ENCODE measurements at places on chromosomes 3 and 15.

DNA sequence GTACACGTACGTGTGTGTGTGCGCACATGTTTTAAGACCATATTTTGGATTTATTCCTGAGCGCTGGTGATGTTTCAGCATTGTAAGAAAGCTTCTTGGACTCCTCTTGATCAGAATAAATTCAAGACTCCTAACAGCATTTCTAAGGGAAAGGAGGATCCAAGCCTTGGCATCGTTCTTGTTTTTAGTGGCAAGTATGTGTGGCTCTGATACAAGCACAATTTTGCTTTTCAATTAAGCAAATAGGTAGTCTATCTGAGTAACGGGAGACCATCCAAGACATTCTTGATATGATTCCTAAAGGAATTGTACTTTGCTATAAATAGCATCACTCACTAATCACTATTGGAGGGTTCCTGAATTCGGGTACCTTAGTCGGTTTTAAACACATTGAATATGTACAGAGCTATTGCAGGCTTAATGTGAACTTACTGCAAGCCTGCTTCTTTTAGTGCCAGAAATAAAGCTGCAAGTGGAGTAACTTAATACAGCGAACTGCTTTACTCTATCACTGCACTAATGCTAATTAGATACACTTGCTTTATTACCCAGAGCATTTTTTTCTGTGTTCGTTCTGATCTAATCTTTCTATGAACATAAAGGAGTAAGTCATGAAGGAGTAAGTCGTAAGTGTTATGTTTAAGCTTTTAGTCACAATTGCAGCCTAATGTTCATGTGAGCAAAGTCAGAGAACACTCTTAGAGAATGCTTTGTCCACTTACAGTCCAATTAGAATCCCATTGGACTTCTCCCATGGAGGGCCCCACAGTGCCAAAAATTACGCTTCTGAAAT lies 186.3 kb downstream of the MCTP2 start:
- no peak for DNase-seq

GRCh38 chr15:68500363-68501258 lies 68.6 kb upstream of the ITGA11 start:
- peak; percentile 56 for DNase-seq

DNA sequence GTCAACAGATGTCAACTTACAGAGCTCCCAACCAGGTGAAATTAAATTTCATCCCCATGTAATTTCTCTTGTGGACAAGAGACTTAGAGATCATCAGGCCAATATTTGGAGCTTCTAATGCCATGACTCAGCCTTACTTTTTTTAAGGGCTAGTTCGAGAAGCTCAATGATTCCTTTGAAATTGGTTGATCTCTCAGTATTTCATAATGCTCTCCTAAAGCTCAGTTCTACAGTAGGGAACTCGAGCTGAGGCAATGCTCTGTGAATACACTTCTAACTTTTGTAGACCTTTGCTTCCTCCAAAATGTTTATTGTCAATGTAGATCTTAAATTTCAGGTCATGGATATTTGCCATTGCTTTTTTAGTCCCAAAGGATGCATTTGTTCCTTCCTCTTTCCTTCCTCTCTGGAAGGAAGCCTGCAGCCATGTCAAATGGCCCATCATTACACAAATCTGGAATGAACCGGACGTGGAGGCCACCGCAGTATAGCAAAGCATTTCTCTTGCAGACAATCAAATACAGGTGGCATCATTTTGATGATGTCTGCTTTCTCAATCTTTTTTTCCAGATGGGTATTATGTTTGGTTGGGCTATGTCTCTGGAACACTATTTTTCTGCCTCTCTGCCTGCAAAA lies 28.3 kb downstream of the STARD5 start:
- no peak for DNase-seq

DNA sequence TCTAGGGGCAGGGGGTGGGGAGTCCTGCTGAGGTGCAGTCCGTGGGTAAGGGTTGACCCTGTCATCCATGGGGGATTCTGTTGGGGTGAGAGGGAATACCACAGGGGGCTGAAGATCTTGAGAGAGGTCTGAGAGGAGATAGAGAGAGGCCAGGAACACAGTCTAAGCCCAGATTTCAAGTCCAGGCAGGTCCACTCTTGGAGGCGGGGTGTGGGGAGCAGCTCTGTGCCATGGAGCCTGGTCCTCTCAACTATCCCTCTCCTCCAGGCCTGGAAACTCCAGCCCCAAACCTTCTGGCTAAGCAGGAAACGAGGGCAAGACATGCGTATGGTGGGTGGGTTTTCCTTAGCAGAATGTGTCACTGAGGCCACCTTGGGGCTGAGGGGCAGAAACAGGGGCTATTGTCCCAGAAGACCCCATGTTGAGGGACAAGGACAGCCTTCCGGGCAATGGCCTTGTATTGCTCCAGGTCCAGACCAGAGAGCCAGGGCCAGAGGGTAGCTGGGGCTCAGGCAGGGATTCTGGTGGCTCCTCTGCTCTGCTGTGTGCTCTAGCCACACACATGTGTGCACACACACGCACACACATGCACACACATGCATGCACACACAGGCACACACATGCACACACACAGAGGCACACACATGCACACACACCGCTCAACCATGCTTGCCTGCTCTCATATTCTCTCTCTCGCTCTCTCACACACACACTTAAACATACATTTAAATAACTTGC lies 48.6 kb upstream of the MAGEF1 start:
- DNase-seq, result no peak

DNA sequence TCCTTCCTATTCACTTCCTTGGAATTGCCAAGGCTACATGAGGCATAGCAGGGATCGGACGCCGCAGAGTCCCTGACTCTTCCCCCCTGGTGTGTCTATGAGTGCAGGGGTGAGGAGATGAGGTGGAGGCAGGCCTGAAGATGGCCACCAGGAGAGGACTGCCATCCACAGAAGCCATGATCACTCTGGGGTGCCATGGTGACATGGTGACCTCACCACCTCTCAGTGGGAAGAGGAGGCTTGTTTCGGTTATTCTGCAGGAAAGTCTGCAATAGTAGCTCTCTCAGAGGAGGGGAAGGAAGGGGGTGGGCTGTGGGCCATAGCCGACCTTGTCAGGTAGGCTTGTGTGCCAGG lies 57.0 kb upstream of the LIMD1 start:
- DNase-seq, result no peak

DNA sequence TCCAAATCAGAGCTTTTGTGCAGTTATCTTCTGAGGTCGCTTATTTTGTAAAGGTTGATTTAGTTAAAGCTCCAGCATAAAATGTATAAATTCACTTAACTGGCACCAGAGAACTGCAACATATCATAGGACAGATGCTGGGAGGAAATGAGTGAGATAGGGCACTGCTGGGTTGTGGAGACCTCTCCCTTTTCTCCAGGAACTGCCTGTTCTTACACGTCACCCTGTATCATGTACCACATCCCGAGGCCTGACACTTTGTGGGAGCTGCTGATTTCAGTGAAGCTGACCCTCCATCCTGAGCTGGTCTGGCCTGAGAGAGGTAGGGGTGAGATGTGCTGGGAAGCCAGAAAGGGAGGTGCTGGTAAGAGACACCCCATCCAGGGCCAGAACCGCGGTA lies 213.8 kb upstream of the FEZF2 start:
- DNase-seq, result no peak

DNA sequence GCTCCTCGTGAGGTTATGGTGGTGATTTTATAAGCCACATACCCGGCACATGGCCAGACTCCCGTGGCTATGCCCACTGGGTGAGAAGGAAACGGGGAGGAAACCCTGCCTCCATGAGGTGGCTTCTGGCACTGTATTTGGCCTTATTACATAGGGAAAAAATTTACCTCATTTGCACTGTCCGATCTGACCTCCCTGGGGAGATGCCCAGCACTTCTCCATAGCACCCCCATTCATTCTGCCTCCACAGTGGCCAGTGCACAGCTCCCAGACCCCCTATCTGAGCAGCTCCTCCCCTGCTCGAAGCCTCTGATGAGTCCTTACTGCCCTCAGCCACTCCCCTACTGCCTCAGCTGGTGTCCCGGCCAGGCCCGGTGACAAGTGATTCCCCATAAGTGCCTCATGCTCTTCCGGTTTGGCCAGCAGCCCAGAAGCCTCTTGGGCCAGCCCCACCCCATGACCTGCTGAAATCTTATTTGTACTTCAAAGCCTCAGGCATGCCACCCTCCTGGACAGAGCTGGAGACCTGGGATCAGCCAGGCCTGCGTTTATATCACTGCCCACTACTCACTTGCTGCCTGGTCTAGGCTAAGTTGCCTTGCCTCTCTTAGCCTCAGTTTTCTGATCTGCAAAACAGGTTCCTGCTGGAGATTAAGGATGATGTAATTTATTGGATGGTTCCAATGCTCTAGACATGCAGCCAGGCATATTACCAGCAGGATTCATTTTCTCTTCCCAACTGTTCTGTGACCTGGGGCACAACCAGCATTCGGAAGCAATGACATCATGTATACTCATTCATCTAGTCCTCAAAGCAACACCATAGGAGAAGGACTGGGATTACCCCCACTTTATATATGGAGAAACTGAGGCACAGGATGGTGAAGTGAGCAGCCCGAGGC lies 30.6 kb upstream of the SLC6A6 start:
- DNase-seq, result peak; percentile 46

DNA sequence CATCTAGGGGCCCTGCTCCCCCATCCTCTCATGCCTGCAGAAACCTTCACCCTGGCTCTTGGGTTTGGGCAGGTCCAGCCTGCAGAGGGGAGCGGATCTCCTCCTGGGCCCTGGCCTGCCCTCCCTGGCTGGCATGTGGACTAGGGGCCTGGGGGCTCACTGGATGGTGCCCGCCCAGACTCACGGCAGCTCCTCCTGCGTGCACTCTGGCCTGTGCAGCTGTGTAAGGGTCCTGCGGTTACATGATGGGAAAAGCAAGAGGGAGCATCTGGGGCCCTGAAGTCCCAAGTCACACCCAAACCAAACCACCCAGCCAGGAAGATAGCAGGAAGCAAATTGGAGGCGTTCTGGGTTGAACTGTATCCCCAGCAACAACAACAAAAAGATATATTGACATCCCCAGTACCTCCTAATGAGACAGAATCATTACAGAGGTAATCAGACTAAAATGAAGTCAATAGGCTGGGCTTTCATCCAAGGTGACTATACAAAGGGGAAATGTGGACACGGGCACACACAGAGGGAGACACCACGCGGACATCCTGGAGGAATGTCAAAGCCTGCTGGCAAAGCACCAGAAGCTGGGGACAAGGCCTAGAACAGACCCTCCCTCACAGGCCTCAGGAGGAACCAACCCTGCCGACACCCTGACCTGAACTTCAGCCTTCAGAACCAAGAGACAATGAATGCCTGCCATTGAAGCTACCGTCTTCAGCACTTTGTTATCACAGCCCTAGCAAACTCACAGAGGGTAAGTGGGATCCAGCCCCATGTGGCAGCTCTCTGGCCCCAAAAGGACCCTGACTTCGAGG lies 10.4 kb upstream of the CLK3 start:
- DNase-seq, result no peak

- no peak for DNase-seq
Observed at GRCh38 chr3:189239616-189240015, 67.8 kb downstream of the TPRG1 start.

GRCh38 chr3:131110087-131110486 lies 83.4 kb downstream of the NEK11 start:
- DNase-seq, result no peak

GRCh38 chr3:8452112-8452511 lies 49.5 kb upstream of the LMCD1 start:
- DNase-seq, result no peak

GRCh38 chr3:196073255-196073753 lies 8.6 kb downstream of the TFRC start:
- peak; percentile 79 for DNase-seq

- no peak for DNase-seq
Observed at GRCh38 chr3:63473641-63474166, 178.8 kb upstream of the SNTN start.

DNA sequence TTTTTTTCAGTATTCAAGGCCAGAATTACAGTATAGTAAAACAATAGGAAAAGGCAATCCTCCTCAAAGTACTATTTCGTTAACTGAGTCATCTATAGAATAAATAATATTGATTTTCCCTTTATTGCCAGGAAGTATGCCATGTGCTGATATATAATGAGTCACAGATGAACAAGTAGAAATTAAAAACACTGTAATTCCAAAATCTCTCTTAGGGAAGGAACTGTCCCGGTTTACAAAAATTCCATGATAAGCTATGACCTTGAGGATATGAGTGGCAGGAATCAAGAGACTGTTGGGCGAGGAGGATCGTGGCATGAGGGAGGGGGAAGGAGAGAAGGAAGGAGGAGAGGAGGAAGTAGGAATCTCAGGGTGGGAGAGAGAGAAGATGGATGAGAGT lies 166.0 kb upstream of the ICE2 start:
- no peak for DNase-seq

DNA sequence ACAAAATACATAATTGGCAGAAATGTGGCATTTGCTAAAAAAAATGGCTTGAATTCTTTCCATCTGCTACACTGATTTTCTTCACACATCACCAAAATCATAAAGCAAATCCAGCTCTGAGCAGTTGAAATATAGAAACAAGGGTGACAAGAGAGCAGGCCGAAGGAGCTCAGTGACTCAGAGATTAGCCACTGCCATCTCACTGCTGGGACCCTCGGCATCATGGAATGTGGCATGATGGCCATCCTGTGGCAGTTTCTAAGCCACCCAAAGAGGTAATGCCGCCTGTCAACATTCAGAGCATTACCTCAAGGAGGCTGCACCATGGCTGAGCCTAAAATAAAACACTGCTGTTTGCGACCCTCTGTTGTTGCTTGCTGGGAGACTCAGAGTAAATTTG lies 80.5 kb upstream of the OSBPL11 start:
- DNase-seq, result no peak

DNA sequence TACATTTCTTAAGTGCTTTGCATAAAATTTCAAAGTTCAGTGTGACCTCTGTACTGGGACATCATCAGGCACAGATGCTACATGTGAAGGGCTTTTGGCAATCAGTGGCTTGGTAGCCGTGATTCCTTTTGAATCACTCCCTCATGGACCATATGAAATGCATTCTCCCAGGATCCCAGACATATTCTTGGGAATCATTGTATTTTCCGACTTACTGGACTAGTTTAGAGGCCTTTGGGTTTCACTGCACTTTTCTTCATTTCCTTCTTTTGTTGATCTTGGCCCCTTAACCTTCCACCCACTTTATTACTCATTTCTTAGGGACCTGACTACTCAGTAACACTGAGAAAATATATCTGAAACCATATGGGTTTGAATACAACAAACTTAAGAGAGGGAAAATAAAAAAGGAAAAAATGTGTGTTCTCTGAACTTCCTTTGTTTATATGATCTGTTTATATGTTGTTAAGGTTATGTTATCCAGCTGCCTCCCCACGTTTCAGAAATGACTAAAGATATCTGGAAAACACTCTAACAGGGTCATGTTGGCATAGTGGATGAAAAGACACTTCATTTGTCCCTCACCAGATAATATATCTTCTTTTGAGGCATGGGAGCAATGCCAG lies 35.1 kb downstream of the HMG20A start:
- peak; percentile 40 for DNase-seq

DNA sequence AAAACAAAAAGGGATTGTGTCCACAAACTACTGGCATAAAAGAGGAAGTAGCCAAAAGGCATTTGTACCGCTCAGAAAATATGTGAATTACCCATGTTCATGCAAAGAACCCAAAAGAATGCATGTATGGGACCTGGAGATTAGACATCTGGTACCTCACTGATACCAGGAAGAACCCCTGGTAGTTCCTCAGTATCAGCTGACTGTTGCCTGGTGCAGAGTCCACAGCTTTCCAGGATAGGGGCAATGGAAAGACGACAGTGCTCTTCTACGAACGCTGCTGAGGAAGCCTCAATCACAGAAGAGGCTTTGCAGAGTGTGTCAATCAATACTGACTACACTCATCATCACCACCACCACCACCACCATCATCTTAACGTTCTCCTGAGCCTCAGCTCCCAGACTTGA lies 63.3 kb downstream of the ATP8B4 start:
- no peak for DNase-seq
